ENCODE measurements at places on chromosomes 3 and 15. TPM values are rescaled to one million over a fixed set of nuclear protein-coding genes. Genes with fewer than 3 reads are reported as not detected.

DNA sequence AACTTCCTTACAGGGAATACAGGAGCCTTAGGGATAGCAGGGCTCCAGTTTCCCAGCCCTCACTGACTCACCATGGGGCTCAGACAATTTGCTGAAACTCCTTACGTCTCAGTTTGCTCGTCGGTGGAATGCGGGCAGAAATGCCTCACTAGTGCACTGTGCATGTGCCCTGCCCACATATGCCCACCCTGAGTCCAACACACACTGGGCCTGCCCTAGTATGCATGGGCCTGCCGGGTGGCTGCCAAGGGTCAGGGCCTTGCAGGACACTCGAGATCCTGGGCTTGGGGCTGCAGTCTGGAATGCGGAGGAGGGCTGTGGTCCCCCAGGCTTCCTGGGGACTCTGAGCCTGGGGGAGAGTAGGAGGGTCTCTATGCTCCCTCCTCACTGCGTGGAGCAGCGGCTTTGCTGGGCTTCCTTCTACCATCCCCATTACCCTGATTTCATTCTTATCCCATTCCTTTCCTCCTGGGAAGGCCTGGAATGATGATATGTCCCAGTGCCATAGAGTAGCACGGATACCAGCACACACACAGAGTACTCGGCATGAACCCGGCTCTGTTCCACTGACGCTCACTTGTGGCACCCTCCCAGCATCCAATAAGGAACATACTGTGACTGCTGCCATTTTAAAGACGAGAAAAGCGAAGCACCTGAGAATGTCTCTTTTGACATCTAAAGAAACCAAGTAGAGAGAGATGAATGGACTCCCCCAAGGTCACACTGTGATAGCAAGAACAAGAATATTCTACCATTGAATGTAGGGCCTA lies 124.2 kb downstream of the ASB7 start:
- no peak for DNase-seq

DNA sequence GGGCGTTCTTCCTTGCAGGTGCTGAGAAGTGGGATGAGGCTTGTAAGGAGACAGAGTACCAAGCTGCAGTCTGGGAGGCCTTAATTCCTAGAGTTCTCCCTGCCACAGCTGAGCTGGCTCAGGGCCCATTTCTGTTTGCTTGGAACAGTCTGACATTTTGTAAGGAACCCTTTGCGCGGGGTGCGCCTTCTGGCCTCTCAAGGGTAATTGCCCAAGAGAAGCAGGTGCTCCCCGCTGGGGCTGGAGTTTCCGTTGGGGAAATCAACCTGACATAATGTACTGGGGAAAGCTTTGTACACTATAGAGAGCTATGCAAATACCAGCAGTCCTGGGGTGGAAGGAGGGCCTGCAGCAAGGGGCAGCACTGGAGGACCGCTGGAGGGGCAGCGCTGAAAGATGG lies 83.6 kb downstream of the HMG20A start:
- no peak for DNase-seq

DNA sequence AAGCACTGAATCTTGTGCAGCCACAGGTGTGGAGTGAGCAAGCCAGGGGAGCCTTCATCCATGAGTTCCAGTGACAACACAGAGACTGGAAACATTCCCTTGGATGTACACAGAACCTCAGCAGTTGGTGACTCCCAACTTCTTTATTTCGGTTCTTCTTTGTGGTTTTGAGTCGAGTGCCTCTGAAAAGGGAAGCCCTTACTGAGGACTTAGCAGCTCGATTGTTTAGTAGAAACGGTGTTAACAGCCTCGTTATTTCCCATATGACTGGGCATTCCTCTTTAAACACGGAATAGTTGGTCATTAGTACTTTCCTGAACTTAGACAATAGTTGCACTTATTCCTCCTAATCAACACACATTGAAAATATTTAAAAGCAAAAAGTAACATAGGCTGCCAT lies 7.7 kb downstream of the SLCO3A1 start:
- DNase-seq = no peak

DNA sequence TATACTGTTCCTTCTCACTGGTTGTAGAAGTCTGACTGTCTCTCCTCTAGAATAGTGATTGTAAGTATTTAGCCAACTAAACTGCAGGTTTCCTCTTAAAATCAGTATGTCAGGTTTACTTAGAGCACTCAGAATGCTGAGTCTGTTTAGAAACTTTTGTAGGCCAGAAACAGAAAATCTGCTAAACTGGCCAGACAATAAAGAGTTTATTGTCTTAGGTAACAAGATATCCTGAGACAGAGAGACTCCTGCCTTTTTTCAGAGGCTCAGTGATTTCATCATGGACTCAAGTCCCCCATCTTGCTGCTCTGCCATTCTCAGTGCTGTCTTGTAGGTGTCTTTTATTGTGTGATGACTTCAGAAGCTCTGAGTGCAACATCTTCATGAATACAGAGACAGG lies 279.0 kb downstream of the MFSD1 start:
- DNase-seq = no peak

GRCh38 chr3:31077021-31077601 lies 182.7 kb upstream of the GADL1 start:
- DNase-seq = no peak

- no peak for DNase-seq
These were observed 9.8 kb downstream of the CSK start for GRCh38 chr15:74791667-74792066.

DNA sequence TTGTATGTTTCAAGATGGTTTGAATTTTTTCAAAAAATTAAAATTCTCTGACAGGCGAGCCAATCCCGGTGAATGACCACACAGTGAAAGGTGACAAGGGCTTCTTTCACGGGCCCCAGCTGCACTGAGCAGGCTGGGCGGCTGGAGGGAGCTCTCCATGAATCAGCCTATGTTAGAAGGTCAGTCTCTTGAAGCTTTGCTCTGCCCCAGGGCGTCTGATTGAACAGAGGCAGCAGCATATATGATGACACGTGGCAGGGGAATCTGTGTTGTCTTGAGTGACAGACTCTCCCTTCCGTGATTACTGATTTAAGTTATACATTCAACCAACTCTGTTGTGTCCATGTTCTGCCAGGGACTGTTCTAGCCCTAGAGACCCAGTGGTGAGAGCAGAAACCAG lies 51.5 kb downstream of the ISG20 start:
- peak; percentile 7 for DNase-seq

Gene SEMA3F
- 5.8 TPM for total RNA-seq

GRCh38 chr3:52004163-52004787 lies 8.6 kb upstream of the RPL29 start:
- DNase-seq = no peak

DNA sequence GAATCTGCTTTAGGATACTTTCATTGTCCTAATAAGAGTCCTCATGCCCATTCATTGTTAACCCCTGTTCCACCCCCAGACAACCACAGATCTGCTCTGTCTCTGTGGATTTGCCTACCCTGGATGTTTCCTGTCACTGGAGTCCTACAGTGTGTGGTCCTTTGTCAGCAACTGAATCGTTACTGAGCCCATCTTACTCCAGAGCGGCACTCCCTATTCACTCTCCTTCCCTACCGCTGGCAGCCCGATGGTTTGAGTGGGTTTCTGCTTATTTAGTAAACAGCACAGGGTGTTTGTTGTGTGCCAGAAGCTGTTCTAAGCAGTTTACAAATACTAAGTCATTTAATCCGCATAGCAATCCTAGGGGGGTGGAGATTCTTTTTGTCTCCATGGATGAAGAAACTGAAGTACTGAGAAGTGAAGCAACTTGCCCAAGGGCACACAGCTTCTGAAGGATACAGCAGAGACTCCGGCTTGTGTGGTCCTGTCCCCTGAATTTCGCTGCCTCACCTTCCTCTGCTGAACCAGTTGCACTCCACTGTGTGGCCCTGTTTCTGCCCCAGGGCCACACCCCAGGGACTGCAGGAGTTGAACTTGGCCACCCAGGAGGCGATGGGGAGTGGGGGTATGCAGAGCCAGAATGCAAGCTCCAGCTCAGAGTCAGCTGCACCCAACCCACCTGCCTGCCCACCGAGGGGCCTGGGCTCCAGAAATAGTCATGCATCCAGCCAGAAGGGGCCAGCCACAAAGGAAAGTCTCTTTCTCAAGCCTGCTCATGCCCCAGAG lies 56.5 kb upstream of the SLC6A1 start:
- no peak for DNase-seq

Gene OCA2
- total RNA-seq = 25.7 TPM

Gene FSIP1
- 14.7 TPM for total RNA-seq

DNA sequence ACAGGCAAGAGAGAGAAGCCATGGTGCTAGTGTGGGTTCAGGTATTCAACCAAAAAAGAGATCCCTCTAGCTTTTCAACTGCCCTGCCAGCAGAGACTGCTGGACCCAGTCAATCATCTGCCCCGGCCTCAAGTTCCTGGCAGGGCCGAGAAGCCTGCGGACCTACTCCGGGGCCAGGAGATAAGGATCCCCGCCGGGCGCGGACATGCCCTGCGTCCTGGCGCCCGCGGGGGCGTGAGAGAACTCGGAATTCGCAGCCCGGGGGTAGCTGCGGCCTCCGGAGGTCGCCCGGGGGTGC lies 821 bp upstream of the MAGI1 start:
- DNase-seq = no peak

Gene XCR1
- not detected for total RNA-seq

DNA sequence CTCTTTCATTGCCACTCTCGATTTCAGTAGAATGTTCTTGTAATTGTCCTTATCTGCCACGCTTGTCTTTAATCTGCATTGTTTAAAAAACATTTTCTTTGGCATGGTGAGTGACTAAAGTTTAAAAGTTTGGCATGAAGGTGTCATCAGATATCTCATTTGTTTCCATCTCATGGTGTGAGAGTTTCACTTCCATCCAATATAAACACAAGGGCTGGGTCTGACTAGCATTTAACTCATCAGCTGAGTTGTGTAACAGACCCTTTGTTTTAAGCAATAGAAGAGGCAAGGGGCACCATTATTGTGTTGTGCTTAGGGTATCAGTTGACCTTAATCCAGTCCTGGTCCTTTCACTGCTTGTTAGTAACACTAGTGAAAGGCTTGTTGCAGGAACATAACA lies 49.9 kb upstream of the IL12A start:
- no peak for DNase-seq

Gene FGF12
- 187 TPM for total RNA-seq

GRCh38 chr15:26967719-26968269 lies 3.2 kb upstream of the GABRG3 start:
- peak; percentile 59 for DNase-seq

Gene PPP2R3A
- total RNA-seq = 37.9 TPM

- DNase-seq = no peak
These were observed 64.0 kb upstream of the EPHA3 start for GRCh38 chr3:89043406-89043932.

Gene CEP19
- total RNA-seq = 8.0 TPM

DNA sequence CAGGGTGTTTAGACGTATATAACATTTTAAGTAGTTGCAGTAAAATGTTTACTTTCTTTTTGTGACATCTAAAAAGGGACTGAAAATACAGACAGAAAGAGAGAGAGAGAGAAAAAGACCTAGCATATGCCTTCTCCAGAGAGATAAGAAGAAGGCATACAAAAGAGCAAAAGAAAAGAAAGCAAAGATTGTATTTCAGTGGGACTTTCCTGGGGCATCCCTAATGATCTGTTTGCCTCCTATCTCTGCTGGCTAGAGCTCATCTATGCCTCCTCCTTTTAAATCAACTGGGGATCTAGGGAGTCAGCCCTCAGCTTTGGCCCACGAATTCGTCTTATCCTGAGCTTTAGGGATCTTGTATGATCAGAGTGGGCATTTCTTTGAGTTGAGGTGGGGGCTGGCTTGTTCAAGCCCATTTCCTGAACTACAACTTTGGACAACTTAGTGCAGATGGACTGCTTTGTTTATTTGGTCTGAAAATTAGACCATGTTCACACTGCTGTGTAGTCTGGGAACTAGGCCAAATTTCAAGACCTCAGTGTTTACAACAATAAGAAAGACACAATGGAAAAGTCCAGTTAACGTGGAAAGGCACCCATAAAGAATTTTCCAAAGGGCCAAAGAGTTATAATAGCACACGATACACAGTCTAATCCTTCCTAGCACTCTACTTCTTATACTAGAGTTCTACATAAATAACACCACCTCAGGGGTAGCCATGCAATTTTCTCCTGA lies 61.0 kb downstream of the ATP8B4 start:
- no peak for DNase-seq

Gene ARNT2
- total RNA-seq = 56.6 TPM

- DNase-seq = no peak
These were observed 387.9 kb downstream of the ZIC1 start for GRCh38 chr3:147797095-147797494.

DNA sequence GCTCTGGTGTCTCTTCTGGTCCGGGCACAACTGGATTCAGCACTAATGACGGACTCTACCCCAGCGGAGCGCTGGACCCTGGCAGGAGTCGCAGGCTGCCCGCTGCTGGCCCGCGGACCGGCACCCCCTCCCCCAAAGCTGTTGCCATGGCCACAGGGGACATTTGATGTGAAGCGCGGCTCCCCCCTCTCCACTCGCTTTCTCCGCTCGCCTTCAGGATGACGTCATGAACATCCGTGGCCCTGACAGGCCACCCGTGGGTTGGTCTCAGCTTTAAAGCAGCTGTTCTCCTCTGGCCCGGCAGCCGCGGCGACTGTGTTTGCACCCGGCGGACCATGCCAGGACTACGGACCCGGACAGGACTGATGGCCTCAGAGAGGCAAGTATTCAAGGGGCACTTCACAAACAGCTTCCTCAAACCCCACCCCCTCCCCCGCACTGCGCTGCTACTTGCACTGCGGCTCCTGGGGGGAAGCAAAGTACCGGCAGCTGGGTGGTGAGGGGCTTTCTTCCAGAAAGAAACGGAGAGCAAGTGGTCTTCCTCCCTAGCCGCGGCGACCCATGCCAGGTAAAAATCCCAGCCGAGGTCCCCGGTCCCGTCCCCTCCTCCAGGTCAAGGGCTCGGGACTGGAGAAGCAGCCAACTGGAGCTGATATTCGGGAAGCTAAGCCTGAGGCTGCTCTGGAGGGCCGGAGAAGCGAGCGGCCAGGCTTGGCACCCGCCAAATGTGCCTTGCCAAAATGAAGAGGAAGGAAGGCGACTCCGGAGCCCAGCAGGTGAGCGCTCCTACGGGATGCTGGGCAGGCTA lies 16.6 kb upstream of the AEN start:
- DNase-seq = peak; percentile 65

GRCh38 chr15:96261575-96262034 lies 68.9 kb upstream of the NR2F2 start:
- DNase-seq = no peak

Gene TEX55
- total RNA-seq = not detected

DNA sequence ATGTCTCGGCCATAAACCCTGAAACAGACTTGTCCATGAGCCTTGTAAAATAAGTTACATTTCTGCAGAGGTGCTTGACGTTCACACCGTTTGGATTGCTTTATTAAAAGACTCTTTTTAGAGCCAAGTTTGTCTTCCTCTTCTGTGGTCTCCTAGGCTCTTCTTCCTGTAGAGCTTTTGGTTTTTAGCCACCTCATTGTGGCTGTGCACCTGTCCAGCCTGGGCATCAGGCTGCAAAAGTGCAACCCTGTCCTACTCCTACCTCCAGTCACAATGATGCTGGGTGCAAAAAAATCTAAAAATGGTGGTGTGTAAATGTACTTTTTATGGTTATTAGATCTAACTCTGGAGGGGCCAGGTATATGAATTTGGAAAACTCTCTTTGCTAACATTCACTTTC lies 2.8 kb upstream of the RIOX2 start:
- no peak for DNase-seq

- no peak for DNase-seq
These were observed 107.5 kb upstream of the ARHGEF26 start for GRCh38 chr3:154013736-154014135.

GRCh38 chr15:31275331-31276262 lies 51.0 kb upstream of the KLF13 start:
- DNase-seq = no peak

Measured in occipital lobe (tissue), 3 donors.